NCI-H1092 (cell line): ENCODE measurements at places on chromosomes 5 and 9.

DNA sequence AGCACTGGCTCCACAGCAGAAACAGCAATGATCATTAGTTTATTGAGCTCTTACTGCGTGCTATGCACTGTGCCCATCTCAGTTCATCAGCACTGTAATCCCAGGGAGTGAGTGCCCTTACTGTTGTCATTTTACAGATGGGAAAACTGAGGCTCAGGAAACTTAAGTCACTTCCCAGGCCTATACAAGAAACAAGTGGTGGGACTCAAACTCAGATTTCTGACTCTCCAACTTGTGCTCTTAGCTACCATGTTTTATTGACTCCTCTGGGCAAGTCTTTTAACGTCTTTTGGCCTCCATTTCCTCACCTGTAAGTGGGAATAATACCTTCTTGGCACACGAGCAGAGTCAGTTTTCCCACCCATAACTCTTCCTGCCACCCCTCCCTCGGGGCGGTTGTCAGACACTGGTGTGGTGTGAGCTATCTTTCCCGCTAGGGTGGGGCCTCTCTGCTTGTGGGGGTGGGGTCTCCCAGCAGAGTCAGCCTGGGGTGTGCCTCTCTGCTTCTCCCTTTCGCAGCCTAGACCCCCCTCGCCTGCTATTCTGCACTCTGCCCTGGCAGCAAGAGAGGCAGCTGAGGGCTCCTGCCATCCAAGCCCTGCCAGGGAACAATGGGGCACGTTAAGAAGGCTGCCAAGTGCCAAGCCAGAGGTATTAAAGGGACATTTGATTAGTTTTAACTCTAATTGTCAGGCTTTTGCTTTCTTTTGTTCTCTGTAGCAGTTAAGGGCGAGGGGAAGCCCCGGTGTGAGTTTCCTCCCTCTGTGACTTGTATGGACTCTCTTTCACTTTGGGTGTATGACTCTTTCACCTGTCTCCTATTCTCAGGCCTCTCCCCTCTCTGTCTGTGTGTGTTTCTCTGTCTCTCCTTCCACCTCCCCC, 12.1 kb downstream of the GALNT10 start:
- DNase-seq = peak; percentile 41

GRCh38 chr5:150626853-150627276, 13.6 kb upstream of the SYNPO start:
- no peak for DNase-seq

GRCh38 chr9:38227656-38228055, 158.6 kb upstream of the SHB start:
- DNase-seq = peak; percentile 33

DNA sequence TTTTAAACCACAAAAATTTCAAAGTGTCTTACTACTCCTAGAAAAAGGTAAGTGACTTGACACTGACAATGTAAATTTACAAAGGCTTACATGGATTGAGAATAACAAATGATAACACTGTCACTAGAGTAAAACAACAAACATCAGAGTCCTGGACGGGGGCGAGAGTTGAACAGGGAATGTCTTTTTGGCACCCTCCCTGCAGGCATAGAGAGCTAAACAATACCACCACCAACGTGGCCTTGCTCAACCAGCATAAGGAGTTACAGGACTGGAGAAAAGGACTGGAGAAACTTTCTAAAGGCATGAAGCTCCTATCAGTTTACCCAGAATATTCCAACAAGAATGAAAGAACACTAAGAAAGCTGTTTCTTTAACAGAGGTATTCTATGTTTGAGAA, 55.3 kb downstream of the PTBP3 start:
- DNase-seq = no peak

DNA sequence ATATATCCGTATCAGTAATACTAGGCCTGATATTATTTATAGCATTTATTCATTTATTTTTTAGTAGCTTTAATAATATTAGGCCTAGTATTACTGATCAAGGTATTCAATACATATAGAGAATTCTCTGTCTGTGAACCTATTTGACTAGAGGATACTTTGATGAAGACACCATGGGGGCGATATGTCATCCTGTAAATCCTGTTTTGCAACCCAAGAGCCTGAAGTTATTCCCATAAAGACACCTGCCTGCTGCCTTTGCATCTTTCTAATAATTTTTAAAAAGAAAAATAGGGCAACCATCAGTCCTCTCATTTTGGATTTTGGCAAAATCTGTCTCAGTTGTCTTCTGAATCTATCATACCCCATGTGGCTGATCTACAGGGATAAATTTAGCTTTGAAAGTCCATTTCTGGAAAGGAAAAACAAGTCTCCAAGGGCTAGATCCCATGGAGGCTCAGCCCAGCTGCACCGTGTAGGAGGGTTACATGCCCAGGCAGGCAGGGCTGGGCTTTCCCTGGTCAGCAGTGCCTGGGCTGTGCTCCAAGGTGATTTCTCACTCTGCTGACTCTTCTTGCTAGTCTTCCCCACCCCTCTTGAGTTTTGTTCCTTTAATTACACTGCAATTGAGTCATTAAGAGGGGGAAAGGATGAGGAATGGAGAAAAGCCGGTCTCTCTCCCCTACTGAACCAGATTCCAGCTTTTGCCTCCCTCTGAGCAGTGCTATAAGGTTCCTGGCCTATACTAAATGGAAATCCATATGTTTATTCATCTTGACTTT, 169.0 kb downstream of the TRIM32 start:
- no peak for DNase-seq

DNA sequence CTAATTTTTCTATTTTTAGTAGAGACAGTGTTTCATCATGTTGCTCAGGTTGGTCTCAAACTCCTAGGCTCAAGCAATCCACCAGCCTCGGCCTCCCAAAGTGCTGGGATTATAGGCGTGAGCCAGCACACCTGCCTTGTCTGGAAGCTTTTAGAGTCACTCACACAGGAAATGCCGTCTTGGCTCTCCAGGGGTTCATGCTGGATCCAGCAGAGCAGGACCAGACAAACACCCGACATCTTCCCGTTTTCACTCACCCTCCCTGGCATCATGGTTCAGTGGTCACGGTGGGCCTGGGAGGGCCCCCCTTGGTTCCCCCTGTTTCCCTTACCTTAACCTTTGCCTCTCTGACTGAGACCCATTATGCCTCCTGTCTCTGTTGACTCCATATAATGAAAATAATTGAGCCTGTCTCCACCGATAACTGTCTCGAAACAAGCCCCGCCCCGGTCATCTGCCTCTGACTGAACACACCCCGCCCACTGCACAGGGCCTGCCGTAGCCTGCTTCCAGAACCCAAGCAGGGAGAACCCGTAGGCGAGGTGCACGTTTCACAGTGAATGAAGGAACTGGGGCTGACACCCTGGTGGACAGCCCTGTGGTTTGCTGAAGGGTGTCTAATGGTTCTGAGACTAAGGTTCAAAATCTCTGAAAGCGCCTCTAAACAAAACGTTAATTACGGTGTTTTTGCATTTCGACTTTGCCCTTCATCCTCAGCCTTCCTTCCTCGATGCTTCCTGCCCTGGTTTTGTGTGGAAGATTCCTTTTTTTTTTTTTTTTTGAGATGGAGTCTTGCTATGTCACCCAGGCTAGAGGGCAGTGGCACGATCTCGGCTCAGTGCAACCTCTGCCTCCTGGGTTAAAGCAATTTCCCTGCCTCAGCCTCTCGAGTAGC, 39.7 kb upstream of the SPRY4 start:
- peak; percentile 66 for DNase-seq

DNA sequence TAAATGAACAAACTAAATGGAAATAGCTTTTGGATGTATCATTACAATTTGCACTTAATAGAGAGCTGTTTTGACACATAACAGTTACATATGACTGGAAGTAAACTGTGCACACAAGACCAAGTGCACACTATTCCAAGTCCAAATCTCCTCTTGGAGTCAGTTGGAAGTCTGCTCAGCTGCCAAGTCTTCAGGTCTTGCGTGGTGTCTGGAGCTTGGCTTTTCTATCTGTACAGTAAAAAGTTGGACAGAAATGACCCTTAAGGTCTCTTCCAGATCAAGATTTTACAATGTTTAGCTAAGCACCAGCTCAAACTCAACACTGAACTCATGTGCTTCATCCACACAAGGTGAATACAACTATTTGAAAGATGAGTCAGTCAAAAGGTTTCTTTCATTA, 456.9 kb downstream of the RASEF start:
- DNase-seq = no peak

GRCh38 chr5:169288066-169288930, 12.6 kb downstream of the SLIT3 start:
- no peak for DNase-seq

DNA sequence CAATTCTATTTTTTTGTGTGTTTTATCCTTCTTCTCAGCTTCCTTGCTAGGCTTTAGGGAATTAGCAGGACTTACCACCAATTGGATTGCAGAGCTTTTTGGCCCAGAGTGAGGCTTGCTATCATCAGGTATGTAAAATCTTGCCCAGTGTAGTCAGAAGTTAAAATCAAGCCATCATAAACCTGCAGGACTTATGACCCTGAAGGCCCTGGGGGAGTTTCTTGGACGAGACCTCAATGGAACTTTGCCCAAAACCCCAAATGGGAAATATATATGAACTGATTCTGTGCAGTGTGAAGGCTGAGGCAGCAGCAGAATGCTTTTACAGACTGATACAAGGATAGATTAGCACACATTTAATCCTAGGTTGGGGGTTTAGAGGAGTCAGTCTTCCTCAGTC, 287.0 kb downstream of the SH3GL2 start:
- DNase-seq = no peak

GRCh38 chr5:74316064-74316603, 324.4 kb downstream of the ENC1 start:
- DNase-seq = peak; percentile 6

DNA sequence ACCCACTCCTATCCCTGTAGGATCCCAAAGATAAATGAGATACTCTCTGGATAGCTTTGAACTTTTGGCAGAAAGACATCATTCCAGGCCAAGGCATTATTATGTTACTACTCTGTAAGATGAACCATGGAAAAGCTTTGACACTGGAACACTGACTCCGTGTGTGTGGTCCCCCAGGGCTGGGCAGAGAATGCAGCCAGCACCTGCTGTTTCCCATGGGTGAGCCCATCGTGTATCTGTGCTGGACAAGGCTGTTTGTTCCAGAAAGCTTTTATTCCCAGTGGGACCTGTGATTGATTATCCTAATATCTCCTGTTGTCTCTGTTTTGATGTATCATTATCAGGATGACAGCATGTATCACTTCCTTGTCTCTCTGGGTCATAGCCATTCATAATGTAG, 254.9 kb downstream of the SAXO1 start:
- DNase-seq = no peak

- DNase-seq = no peak
These were observed 71.4 kb downstream of the ASTN2 start for GRCh38 chr9:117343427-117343826.

GRCh38 chr9:13457795-13458194, 178.3 kb upstream of the MPDZ start:
- DNase-seq = no peak

DNA sequence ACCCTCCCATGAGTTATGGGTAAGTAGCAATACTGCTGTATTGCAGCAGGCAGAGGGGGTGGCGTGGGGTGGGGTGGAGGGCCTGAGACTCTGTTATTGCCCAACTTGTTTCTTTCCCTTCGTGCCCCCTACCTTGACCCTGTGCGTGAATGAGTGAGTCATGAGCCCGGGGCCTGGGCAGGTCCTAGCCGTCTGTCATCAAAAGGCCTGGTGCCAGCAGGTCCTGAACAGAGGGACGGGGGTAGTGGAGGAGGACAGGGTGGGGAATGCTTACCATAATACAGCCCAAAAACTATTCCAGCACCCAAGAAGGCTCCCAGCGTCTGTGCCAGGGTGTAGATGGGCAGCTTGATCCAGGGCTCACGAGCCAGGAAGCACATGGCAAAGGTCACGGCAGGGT, 4.3 kb downstream of the AQP3 start:
- no peak for DNase-seq

DNA sequence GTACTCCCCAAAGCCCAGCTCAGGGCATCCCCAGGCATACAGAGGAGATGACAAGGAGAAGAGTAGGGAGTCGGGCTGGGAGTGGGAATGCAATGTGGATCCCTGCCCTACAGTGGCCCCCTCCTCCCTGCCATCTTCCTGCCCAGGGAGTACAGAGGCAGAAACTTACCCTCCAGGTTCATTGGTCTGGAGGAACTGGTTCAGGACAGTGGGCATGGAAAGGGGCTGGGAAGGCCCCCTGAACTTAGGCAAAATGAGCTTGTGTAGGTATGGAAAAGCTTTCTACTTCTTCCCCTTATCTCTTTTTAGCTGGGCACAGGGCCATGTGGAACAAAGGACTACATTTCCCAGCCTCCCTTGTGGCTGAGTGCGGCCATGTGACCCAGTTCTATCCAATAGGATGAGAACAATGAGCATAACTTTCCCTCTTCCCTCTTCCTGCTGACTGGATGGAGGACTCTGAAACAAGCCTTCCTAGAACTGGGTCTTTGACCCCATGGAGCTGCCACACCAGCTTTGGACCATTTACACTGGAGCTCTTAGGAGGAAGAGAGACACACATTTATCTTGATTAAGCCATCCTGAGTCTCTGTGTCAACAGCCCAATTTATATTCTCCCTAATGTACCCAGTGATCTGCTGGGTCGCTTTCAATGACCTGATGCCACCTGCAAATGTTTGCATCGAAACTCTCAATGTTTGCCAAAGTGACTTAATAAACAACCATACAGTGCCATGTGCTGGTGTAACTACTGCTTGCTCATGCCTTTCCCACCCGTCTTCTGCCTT, 25.0 kb upstream of the HMCN2 start:
- peak; percentile 36 for DNase-seq

- DNase-seq = no peak
These were observed 159.2 kb upstream of the PLPPR1 start for GRCh38 chr9:100869326-100869725.

DNA sequence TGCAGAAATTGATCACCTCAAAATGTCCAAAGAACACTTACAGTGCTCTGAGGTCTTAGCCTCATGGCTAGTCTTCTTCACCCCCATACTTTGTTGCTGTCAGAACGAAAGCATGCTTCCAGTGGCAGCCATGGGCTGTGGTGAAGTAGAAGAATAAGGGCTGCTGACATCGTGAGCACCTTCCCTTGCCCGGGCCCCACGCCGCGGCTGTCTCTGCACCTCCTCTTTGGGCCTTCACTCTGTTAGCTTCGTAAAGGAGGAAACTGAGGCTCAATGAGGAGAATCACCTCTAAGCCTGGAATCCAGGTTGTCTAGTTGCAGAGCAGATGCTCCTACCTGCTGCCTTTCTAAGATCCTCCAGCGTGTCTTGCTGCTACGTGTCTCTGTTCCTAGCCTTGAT, 139.5 kb upstream of the SLC28A3 start:
- DNase-seq = no peak

GRCh38 chr5:78787783-78788182, 139.2 kb upstream of the LHFPL2 start:
- no peak for DNase-seq

DNA sequence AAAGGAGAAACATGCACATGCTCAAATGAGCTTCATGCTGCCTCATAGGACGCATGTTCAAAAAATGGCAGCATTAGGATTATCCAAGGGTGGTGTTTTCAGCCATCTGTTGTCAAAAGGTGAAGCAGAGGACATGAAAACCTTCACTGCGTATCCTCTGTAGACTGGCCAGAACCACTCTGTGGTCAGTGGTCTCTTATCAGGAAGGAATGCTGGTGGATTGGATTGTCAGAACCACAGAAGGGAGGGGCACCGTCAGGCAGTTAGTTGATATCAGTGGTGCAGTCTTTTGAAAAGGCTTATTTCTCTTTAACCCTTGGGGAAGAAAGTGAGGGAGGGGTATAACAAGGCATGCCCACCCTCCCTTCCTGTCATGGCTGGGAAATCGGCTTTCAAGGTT, 100.1 kb downstream of the FBXL7 start:
- no peak for DNase-seq
